H7 (cell line): ENCODE measurements at places on chromosomes 3 and 15. TPM values are rescaled to one million over a fixed set of nuclear protein-coding genes. Genes with fewer than 3 reads are reported as not detected.

GRCh38 chr3:62095080-62095479 lies 278.3 kb downstream of the FEZF2 start:
- no peak for DNase-seq

DNA sequence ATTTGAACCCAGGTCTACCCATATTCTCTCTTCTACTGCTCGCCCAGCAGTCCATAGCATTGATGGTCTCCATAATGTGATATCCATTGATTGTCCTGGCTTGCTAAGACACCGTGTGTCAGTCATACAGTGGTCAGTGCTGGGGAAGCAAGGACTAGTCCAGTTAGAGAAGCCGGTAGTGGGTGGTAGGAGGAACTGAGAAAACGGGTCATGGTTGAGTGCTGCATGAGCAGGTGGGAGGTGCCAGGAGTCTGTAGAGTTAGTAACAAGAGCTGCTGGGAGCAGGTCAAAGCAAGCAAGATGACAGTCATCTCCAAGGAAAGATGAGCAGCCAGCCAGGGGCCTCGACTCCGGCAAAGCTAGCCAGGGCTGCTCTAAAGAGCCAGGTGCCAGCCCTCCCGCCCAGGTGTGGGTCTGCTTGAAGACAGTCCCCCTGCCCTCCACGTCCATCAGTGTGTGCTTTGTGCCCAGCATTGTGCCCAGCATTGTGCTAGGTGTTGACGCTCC lies 29.5 kb upstream of the USP3 start:
- no peak for DNase-seq

Gene CATSPER2
- total RNA-seq = 0.41 and 0.94 TPM in 2 replicates

Gene XCR1
- total RNA-seq = not detected in 2 replicates

Gene C3orf33
- 1.9 and 2.9 TPM in 2 replicates for total RNA-seq

Gene TMEM40
- 1.8 TPM in 1 of 2 replicates, not detected in the other for total RNA-seq

- peak; percentile 80 for DNase-seq
Observed at GRCh38 chr15:90994059-90994416, 297 bp downstream of the PRC1 start.

GRCh38 chr3:106348139-106348690 lies 479.4 kb upstream of the CBLB start:
- DNase-seq = no peak

Gene MOBP
- total RNA-seq = 0.48 and 1.0 TPM in 2 replicates

DNA sequence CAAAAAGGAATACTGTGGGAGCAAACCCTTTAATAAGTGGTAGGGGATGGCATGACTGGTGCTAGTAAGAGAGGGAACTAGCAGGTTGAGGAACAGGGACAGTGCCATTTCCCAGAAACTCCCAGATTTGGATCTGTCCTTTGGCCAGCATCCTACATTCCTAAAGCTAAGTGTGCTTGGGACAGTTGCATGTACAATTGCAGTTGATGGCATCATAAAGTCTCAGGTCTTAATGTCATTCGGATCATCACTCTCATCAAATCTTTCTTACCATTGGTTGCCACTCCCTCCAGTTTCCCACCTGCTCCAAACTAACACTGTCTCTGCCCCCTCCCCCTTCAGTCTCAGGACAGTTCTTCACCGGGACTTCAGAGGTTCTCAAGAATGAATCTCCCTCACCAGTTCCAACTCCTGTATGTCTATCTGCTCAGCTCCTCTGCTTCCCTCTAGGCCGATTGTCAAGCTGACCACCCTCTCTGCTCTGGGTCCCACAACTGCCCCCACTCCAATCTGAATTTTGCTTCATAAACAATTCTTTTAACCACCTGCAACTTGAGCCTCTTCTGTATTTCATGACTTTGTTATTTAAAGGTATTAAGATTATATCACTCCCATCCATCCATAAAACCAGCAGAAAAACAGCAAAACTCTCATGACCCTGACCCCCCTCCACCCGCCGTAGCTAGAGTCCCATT lies 260.8 kb downstream of the CGGBP1 start:
- no peak for DNase-seq

- DNase-seq = peak; percentile 46
Observed at GRCh38 chr15:66862111-66862939, 160.3 kb downstream of the SMAD6 start.

DNA sequence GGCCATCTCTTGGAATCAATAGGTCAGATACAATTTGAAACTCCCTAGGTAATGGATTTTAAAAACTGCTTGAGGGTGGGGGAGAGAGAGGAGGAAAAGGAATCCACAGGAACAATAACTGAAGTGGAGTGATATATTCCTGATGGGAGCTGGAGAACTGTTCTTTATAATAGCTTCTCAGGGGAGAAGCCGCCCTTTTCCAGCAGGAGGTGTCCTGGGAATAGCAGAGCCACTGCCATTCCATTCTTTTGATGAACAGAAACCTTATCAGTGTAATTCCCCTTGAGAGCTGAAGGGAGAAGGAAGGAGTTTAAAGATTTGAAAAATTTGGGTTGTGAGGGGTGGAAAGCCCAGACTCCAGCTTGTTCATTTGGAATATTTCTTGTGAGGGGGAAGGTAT lies 504.9 kb upstream of the DPH6 start:
- DNase-seq = peak; percentile 34

Gene CCK
- 0.14 TPM in 1 of 2 replicates, not detected in the other for total RNA-seq

Gene PPM1L
- 3.2 and 5.7 TPM in 2 replicates for total RNA-seq

- DNase-seq = peak; percentile 72
Observed at GRCh38 chr3:13565581-13566452, 16.9 kb downstream of the FBLN2 start.

Gene MCTP2
- 4.2 and 4.7 TPM in 2 replicates for total RNA-seq

Gene MASP1
- total RNA-seq = 1.2 and 4.1 TPM in 2 replicates

DNA sequence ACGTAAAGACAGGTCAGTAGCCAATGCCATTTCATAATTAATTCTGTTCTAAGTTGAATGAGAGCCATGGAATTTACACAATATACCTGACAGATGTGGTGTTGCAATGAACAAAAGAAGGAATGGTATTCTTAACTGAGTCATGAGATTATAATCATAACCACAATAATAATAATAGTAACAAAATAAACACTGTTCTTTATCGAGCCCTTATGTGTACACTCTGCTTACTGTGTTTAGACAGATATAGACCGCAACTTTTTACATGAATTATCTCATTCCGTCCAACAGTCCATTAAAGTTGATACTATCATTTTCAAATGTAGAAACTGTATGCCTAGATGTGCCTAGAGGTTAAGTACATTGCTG lies 28.2 kb upstream of the SCAANT1 start:
- DNase-seq = no peak

GRCh38 chr15:62850791-62851291 lies 191.7 kb upstream of the TPM1 start:
- DNase-seq = no peak
